GM19239 (cell line): ENCODE measurements at places on chromosomes 1 and 21.
A peak's percentile ranks its signal among the peaks of the same experiment; 100 is the strongest.

GRCh38 chr1:80624682-80625081, 1176.1 kb upstream of the ADGRL2 start:
- DNase-seq = no peak

- DNase-seq = no peak
Observed at GRCh38 chr1:29563571-29563970, 327.2 kb downstream of the PTPRU start.

- DNase-seq = no peak
Observed at GRCh38 chr1:25245809-25246599, 1.2 kb downstream of the RSRP1 start.

DNA sequence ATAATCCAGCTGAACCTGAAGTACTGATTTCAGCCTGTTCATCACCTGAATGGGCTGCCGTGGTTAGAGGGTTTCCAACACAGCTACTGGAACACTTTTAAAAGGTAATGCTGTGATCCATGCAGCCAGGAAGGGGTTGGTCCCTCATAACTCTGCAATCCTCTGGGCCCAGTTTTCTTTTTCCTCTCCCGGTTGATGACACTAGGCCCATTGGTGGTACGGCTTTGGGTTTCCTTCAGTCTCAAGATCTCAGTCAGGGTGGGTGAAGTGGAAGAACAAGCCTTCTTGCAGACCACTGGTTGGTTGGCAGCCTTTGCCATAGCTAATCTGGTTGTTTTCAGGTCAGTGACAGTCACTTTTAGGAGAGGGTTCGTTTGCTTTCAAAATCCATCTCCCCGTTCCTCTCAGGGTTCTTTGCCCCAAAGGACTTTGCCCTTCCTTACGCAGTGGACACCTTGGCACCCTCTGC, 502 bp upstream of the SLC35A3 start:
- peak; percentile 5 for DNase-seq

DNA sequence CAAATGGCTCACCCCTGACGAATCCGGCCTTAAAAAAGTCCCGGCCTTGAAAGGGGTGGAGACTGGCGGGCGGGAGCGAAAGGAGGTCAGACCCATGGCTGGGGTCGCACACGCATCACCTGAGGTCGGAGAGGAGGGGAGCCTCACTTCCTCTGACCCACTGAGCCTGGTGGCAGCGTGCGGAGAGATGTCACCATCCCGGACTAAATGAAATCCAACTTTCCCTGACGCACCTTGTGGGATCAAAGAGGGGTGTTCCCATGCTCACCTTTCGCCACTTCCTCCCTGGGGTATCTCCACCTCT, 709 bp upstream of the SLC41A1 start:
- no peak for DNase-seq

GRCh38 chr21:41459884-41460534, 34.0 kb downstream of the MX1 start:
- DNase-seq = no peak

DNA sequence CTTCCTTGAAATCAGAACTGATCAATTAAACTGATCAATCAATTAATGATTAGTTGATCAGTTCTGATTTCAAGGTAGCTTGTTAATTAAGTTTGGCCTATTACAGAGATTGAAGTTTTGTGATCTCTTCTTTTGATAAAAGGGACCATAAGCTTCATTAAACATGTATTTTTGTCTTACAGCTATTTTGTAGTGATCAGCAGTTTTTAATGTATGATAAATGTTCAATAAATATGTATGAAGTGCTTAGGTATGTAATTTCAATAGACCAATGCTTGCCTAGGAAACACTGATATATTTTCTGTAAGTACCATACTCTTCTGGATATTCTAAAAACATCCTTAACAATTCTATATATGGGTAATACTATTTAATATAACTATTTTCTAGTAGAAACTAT, 569.6 kb downstream of the BRINP3 start:
- no peak for DNase-seq

GRCh38 chr1:181204530-181204929, 116.0 kb downstream of the IER5 start:
- DNase-seq = no peak

DNA sequence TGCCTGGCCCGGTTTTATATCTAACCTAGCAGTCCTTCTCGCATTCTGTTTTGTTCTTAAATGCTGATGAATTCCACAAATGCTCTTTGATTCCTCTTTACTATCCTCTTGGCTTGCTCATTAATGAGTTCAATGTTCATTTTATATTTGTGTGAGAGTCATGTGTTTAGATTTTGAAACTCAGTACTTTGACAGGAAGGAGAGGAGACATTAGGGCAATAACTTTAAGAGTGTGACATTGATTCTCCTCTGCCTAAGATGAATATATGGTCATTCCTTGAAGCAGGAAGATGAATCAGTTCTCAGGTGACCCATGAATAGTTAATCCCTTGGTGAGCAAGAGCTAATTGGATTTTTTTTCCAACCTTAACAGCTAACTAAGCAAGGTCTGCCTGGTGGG, 84.1 kb downstream of the MRPS6 start:
- no peak for DNase-seq

DNA sequence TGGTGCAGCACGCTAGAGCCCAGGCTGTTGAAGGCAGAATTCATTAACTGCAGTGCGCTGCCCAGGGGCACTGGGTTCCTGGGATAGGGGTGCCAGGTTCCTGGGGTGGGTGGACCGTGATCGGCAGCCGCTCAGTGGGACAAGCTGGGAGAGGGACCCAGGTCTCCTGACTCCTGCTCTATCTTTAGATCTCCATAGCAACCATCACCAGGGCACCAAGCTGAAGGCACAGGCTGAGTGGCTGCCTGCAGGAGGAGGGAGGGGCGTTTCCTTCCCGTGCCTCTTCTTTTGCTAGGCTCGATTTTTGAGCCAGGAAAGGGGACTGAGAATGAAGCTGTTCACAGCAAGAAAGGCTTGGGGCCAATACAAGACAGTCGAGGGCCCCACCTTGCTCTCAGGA, 20.9 kb upstream of the CDCP2 start:
- DNase-seq = no peak

DNA sequence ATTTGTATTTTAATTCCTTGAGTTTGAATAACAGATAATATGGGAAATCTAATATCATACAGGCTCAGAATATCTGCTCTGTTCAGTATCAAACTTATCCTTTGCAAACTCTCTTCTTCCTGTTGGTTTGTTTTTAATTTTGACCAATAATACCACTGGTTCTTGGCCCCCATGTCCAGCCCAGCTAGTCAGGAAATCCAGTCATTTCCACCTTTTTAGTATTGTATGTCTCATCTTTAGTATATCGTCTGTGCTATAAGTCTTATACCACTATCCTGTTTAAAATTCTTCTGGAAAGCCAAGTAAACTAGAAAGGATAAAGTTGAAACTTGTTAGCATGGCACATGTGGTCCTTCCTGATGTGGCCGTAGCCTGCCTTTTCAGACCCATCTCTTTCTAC, 10.7 kb downstream of the SCCPDH start:
- no peak for DNase-seq

- no peak for DNase-seq
Observed at GRCh38 chr1:69702085-69702484, 134.4 kb downstream of the LRRC7 start.

GRCh38 chr1:203437696-203438315, 37.8 kb upstream of the PRELP start:
- no peak for DNase-seq

- DNase-seq = no peak
Observed at GRCh38 chr1:244302876-244303609, 148.7 kb downstream of the ADSS2 start.

GRCh38 chr1:175193527-175193910, 943 bp upstream of the KIAA0040 start:
- no peak for DNase-seq

DNA sequence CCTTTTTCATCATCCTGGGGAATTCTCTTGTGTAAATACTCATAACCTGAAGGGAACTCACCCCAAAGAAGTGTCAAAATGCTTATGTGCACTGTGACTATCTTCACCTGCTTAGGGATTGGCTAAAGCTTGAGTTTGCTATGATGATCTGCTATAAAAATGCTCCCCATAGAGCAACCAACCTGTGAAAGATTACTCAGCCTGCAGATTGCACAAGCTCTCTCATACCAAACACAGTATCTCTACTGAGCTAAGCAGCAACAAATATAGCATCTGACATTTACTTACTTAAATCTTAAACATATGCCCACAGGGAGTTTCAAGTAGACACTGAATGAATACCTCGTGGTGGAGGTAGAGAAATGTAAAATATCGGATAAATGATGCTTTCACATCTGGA, 725.8 kb downstream of the MRPL39 start:
- no peak for DNase-seq

GRCh38 chr1:3625151-3625907, 514 bp downstream of the TPRG1L start:
- no peak for DNase-seq

DNA sequence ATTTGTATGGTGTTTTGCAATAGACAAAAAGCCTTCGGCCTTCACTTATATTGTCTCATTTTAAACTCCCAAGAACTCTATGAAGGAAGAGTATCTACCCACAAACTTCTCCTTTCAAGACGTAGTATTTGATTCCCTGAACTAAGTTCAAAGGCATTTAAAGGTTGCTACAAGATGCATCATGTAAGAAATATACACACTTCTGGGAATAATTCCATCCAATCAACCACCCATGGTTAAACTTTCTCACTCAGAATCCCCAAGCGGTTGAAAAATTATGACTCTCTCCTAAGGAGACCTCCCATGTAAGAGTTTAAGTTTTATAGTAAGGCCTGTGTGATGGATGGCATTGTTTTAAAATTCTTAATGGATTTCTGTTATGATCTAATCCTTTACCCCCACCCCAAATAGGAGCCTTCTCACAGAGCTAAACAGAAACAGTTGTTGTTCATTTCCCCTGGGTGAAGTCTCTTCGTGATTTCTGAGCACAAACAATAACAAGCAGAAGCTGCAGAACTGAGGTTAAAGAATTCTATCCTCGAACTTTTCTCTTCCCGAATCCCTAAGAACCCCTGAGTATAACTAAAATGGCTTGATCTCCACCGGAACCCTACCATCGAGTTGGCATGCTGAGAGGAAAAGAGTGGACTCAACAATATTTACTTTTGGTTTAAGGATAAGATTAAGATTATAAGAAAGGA, 185.0 kb downstream of the TGFBR3 start:
- no peak for DNase-seq

- DNase-seq = no peak
Observed at GRCh38 chr1:172845371-172845770, 186.5 kb downstream of the FASLG start.

GRCh38 chr1:29756085-29756484, 519.8 kb downstream of the PTPRU start:
- no peak for DNase-seq

GRCh38 chr1:227947676-227948492, at the start of gene WNT9A:
Gene WNT9A (minus strand): TSS chr1:227947932. CDS start chr1:227947887, 45 bp downstream.
- DNase-seq = no peak

DNA sequence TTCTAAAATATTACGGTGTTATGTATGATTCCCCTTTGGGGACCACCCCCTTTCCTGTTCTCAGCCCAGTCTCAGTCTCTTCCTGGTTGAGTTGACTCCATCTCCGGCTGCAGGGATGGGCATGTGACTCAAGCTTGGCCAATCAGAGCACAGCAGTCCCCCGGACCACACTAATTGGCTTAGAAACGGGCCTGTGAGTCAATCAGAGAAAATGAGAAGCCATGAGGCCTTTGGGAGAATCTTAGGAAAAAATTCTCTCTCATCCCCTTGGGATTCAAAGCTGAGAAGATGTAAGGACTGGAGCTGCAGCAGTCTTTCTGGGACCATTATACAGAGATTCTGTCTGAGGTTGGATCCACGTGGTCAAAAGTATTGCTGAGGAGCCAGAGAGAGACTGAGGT, 10.7 kb upstream of the FHAD1 start:
- no peak for DNase-seq

DNA sequence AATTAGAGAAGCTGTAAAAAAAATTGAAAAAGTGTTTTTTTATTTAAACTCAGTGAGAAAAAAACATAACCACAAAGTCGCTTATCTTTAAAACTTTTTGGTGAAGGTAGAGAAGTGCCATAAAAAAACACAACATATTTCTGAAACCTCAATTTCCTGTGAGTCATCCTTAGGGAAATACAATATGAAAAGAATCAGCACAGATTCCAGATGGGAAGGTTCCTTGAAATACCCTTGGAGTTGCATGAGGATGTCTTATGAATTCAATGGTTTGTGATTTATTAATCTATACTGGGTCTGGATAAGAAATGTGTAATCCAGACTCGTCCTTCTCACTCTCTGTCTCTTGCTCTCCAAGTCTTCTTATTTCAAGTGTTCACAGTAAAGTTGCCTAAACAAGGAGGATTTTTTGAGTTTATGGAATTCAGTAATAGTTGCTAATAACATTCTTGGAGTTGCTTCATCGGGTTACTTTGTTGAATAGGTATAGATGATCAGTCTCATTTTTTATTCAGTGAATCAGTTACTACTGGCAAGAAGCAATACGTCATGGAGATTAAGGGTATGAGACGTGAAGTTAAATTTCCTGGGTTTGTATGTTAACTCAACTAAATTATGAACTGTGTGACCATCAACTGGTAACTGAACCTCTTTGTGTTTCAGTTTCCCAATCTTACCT, 191.4 kb downstream of the KCNK2 start:
- no peak for DNase-seq

GRCh38 chr1:185656663-185657062, 77.5 kb upstream of the HMCN1 start:
- DNase-seq = no peak

DNA sequence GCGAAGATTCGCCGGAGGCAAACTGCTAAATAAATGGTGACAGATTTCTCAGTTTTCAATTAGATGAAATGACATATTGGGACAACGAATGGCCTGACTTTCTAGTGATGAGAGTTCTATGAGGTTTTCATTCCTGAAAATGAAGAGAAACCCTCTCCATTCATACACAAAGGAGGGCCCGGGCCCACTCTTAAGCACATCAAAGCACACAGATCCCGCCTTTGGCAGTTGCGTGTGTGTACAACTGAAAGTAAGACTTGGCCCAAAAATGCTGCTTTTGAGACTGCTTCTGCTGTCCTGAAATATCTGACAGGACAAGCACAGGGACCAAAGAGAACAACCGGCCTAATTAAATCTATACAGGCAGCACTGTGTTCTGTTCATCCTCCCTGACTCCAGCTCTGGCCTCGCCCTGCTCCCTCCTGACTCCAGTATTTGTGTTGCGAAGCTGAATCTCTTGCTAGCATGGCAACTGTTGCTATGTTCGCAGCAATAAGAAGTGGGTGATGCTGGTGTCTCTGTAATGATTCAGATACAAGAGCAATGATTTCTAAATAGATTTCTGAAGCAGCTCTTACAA, 7.4 kb downstream of the LRRC53 start:
- DNase-seq = no peak
